ENCODE measurements at places on chromosomes 6 and 20.

DNA sequence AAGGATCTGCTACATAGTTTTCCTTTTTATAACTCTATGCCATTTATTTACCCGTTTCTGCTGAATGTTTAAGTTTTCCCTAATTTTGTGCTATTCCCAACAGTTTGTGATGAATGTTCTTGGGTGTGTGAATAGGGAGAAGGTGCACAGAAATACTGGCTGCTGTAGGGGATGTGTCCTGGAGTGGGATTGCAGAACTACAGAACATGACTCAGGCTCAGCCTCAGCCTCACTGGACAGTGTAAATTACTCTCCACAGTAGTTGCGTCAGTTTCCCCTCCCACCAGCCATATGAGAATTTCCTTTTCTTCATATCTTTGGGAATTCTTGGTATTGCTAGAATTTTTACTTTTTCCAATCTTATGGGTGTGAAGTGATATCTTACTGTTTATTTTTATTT lies 57.0 kb downstream of the SLX4IP start:
- peak; percentile 63 for DNase-seq

- no peak for DNase-seq
Measured at GRCh38 chr20:39103732-39104131, 141.6 kb downstream of the DHX35 start.

DNA sequence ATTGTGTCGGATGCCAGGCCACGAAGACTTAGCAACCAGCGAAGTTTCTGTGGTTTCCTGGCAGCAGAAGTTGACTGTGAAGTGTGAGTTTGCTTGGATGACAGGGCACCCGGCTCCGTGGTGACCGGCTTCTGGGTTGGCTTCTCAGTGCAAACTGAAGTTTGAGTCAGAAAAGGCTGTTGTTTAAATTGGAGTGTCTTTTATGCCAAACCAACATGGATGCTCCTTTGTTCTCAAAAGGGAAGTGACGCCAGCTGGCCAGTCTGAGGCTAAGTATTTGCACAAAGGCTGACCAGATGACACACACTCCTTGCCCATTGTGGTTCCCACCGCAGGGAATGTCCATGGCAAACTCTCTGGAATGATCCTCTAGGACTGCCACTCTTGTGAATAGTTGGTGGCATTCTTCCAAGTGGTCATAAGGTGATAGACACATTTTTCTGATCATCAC lies 164.8 kb upstream of the QKI start:
- DNase-seq = no peak

DNA sequence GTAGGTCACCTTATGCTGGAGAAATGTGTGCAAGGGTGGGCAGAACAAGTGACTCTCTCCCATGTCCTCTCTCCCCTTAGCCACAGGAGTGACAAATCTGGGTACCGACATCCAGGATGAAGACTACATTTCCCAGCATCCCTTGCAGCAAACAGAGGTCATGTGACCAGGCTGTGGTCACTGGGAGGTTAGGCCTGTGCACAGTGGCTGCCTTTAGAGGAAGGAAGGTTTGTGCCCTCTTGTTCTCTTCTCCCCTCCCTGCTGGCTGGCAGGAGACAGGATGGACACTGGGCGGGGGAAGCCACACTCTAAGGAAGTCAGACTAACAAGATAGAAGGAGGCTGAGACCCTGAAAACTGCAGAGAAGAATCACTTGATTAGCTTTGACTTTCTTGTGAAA lies 360.2 kb downstream of the PREX1 start:
- DNase-seq = no peak

DNA sequence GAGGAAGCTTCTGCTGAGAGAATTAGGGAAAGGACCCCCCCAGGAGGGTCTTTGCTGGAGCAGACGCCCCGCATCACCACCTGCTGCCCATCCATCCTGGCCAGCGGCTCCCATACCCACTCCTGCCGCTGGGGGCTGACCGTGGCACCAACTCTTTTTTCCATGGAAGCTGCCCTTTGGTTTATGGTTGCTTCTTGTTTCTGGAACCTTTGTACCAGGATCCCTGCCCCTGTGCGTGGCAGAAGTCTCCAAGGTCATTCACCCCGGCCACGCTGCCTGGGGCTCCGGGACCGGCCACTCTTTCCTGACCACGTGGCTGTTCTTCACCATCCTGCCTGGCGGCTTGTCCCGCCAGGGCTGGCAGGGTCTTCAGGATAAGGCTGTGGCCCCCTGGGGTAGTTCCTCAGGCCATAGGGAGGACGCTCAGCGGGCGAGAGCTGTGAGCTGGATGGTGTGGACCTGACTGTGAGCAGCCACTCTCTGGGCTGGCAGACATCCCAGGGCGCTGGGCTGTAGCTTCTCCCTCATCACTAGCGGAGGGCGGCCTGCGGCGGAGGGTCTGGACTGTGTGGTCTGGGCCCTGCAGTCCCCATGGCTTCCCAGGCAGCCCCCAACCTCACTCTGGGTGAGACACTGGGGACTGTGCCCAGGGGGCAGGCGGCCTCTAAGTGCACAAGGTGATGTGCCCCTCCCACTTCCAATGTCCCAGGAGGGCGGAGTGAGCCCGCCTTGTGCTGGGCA lies 22.8 kb upstream of the RBBP8NL start:
- DNase-seq = no peak

DNA sequence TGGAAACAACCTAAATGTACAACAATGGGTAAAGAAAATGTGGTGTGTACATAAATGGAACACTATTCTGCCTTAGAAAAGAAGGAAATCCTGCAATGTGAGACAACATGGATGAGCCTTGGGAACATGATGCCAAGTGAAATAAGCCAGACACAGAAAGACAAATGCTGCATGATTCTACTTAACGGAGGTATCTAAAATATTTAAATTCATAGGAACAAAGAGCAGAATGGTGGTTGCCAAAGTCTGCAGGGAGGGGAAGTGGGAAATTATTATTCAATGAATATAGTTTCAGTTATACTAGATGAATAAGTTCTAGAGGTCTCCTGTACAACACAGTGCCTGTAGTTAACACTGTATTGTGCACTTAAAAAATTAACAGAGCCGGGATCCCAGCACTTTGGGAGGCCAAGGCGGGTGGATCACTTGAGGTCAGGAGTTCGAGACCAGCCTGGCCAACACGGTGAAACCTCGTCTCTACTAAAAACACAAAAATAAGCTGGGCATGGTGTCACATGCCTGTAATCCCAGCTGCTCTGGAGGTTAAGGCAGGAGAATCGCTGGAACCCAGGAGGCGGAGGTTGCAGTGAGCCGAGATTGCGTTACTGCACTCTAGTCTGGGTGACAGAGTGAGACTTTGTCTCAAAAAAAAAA lies 71.4 kb upstream of the SNX9 start:
- DNase-seq = no peak

- DNase-seq = no peak
Measured at GRCh38 chr6:100458841-100459591, 5.7 kb downstream of the SIM1 start.

GRCh38 chr20:31572701-31573554 lies 32.2 kb upstream of the ID1 start:
- DNase-seq = peak; percentile 99

DNA sequence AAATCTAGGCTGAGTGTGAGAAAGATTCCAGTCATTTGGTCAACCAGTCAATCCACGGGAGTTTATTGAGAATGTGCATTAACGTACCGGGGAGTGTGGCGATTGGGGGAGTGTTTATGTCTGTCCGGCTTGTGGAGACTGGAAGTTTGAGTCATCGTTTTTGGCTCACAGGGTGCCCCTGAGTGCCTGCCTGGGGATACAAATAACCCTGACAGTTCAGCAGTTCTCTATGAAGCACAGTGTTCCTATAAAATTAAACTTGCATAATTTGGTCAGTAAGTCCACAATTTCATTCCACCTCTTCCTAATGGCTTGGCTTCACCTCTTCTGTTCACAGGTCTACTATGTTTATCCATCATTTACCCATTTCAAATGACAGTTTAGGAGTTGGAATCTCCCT lies 72.6 kb upstream of the PLEKHG1 start:
- DNase-seq = no peak

GRCh38 chr6:109979033-109979921 lies 1.2 kb downstream of the GPR6 start:
- no peak for DNase-seq

GRCh38 chr6:10725044-10725443 lies 2.2 kb downstream of the TMEM14C start:
- DNase-seq = no peak

GRCh38 chr20:24677626-24678315 lies 208.3 kb downstream of the SYNDIG1 start:
- no peak for DNase-seq

DNA sequence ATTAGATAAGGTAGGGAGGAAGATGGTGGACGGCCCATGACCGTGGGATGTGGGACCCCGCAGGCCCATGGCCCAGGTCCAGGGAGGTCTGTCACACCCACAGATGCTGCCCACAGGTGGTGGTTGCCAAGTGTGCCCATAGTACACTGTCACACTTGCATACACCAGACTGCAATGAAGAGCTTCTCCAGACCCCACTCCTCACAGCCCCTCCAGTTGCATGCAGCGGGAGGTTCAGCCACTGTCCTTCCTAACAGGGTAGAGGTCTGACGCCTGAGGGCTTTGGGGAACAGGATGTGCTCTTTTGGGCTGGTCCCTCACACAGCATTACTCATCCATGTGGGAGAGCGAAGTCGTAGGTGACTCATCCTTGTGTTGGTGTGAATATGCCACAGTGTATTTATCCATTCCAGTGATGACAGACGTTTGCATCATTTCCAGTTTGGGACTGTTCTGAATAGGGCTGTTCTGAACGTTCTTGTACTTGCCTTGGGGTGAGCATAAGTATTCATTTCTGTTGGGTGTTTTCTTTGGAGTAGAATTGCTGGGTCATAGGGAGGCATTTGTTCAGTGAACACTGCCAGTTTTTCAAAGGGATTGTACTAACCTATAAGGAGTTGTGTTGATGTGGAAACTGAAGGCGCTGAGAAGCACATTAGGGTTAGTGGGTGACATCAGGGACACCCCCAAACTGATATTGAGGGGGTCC lies 10.1 kb upstream of the PYGB start:
- peak; percentile 100 for DNase-seq

DNA sequence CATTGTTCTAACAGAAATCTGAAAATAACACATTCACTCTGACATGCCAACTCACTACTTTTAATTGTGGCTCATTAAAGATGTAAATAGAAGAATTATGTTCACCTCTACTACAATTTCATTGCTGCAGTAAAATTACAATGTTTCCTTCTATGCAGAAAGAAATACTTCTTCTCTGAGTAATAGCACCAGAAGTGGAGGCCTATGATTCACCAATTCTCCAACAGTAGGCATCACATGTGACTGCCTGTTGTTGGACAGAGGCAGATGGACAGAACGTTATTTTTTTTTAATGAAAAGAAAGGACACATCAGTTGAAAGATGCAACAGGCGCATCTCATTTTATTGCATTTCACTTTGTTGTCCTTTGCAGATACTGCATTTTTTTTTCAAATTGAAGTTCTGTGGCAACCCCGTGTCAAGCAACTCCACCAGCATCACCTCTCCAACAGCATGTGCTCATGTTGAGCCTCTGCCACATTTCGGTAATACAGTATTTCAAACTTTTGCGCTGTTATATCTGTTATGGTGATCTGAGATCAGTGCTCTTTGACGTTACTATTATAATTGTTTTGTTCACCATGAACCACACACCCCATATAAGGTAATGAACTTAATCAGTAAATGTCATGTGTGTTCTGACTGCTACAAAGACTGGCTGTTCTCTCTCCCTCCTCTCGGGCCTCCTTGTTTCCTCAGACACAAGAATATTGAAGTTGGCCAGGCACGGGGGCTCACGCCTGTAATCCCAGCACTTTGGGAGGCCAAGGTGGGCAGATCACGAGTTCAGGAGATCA lies 121.4 kb downstream of the ATXN1 start:
- peak; percentile 85 for DNase-seq

DNA sequence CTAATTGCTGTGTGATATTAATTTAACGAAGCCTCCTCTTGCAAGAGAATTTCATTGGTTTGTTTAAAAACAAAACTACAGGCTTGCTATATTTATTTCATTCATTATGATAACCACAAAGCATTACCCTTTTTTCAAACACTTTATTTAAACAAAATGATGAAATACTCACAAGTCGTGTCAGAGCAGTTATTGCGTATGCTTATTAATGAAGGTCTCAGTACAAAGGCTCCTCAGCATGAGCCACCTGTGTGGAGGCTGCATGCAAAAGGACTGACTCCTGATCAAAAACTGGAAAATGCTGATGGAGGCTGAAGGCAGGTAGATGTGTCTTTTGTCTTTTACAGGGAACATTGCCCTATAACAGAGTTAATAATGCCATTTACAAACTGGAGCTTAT lies 130.5 kb downstream of the CRYBG1 start:
- no peak for DNase-seq

DNA sequence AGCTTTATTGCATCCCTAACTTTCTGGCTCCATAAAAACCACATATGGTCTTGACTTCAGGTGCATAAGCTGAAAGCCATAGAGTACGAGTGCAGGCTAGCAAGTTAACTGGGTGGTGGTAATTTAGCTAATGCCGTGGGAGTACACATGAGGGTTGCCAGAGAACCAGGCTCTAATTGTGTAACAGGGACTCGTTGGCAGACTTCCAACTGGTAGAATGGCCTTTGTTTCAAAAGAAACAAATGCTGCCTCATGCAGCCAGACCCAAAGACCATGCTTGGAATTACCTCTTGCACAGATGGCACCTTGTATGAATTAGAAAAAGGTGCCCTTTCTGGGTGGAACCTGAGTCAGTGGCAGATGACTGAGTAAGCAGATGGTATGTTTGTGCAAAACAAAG lies 73.2 kb downstream of the LY86 start:
- peak; percentile 16 for DNase-seq

- DNase-seq = no peak
Measured at GRCh38 chr6:12811519-12811918, 95.0 kb downstream of the PHACTR1 start.

- no peak for DNase-seq
Measured at GRCh38 chr20:54920491-54920890, 445.1 kb downstream of the DOK5 start.

- no peak for DNase-seq
Measured at GRCh38 chr6:100618351-100618671, 153.6 kb upstream of the SIM1 start.

GRCh38 chr6:2108700-2109306 lies 136.6 kb downstream of the GMDS start:
- no peak for DNase-seq

GRCh38 chr6:155962276-155962675 lies 506.6 kb upstream of the NOX3 start:
- no peak for DNase-seq

DNA sequence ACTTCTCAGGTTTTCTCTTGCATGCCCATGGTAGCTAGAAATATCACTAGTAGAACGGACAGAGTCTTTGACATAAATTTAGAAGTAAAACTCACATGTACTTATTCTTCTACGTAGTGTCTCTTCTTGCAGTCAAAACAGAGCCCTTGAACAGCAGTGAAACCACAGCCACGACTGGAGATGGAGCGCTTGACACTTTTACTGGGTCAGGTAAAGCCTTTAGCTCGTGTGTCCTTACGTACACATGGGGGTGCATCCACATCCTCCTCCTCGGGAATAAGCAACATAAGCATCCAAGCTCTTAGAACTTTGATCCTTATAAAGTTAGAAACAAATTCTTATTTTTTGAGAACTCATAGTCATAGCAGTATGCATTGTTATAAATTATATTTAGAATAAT lies 215.3 kb downstream of the EYA4 start:
- DNase-seq = no peak

GRCh38 chr20:8938532-8938931 lies 130.4 kb upstream of the PLCB4 start:
- no peak for DNase-seq

GRCh38 chr6:104623052-104623690 lies 236.5 kb downstream of the HACE1 start:
- no peak for DNase-seq

Measured in fibroblast of skin of abdomen (primary cell).